ENCODE measurements at places on chromosomes 3 and 15.

- DNase-seq, result no peak
Observed at GRCh38 chr3:136645915-136646314, 106.3 kb downstream of the STAG1 start.

DNA sequence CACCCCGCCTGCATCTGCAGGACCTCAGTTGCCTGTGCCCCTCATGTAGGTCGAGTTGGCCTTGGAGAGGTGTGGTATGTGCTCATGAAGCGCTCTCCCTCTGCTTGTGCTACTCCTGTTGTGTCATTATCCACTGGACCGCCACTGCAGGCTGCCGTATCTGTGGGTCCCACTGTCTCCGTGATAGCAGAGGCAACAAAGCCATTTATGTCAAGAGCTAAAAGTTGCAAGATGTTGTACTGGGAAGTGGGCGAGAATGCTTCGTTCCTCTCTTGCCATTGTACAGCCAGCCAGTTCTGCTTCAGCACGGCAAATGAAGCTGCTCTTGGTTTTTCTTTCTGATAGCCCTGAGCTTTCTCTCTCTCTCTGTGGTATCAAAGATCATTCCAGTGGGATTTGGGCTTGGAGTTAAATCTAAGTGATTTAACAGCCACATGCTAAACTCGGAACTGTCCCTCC is 89.0 kb downstream of the TMEM212 start:
- DNase-seq, result no peak

DNA sequence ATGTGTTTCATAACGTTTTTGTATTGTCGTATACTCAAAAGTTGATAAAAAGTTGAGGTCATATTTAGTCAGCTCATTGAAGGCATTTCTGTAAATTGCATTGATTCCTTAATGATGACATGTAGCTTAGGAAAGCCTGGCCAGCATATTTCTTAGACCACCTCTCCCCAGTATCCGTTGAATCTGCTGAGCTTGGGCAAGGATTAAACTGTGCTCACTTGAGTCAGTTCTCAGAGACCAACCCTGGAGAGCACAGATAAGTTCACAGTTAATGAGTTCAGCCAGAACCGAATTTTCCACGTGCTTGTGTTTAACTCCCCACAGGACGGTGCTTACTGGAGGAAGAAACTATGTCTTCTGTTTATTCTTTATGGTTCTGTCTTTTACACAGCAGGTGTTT is 132.7 kb downstream of the SLC25A26 start:
- DNase-seq, result no peak

DNA sequence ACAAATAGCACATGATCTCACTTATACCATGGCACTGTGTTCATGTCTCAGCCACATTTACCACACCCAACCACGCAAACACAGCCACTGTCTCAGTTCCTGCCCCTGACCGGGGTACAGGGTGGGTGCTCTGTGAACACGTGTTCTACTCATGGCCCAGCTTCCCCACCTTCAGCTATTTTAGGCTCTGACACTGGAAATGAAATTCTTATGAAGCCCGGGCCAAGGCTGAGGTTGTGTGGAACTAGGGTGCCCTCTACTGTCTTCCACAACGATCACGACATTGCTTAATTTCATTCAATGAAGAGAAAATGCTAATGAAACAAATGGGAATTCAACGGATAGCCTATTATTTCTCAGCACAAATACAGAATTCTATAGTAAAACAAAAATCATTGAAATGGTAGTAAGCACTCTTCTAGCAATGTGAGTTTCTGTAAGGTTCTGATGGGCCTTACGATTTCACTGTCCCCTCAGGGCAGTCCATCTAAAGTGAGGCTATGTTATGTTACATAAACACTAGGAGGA is 2.1 kb upstream of the GABRA5 start:
- DNase-seq, result no peak

GRCh38 chr3:164004205-164004604 is 1074.1 kb downstream of the SI start:
- no peak for DNase-seq

DNA sequence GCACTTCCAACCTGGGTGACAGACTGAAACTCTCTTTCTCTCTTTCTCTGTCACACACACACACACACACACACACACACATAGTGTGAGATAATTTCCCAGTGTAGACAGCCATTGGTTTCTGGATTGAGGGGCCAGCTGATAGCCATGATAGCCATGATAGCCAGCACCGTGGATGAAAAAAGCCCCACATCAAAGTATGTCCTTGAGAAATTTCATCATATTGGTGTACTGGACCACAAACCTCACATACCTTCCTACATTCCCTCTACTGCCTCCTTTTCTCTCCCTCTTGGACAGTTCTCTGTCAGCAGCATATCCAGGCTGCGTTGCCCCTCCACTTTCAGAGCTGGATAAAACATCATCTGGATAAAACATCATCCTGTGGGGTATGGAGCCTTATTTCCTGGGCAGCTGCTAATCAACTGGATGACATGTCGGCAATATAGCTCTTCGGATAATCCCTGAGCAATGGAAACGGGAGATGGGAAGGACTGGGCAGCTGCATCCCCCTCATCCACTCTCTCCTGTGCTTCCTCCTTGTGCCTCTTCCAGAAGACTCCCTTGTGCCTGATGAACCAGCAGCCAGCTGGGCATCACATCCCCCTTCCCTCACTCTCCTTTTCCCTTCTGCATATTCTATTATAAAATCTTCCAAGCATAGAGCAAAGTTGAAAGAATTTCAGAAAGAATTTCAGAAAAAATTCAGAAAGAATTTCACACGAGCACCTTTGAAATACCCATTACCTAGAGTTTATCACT is 39.3 kb downstream of the GRK7 start:
- no peak for DNase-seq

GRCh38 chr3:140424211-140424610 is 253.7 kb upstream of the TRIM42 start:
- DNase-seq, result no peak

- no peak for DNase-seq
Observed at GRCh38 chr15:92719021-92719420, 63.4 kb upstream of the FAM174B start.

GRCh38 chr15:84926491-84927230 is 42.2 kb downstream of the SLC28A1 start:
- DNase-seq, result no peak

- DNase-seq, result no peak
Observed at GRCh38 chr15:67409175-67409574, 111.8 kb upstream of the C15orf61 start.

DNA sequence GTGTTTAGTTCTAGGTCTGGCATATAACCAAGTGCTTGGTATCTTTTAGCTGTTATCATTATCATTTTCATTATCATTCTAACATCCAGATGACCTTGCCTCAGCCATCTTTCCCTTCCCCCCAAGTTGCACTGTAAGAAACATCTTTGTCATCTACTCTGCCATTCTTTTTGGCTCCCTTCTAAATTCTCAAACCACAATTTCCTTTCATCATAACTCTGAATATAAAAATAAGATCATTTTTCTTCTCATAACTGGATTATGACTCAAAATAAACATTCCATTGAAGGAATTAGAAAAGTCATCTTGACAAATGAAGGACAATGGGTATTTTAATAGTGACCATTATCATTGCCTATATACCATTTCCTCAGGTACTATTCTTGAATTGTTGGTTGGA is 786.2 kb downstream of the AGBL1 start:
- DNase-seq, result no peak

GRCh38 chr15:40274350-40275274 is 8.3 kb downstream of the ANKRD63 start:
- peak; percentile 86 for DNase-seq

GRCh38 chr3:32850226-32850625 is 32.4 kb downstream of the TRIM71 start:
- DNase-seq, result no peak

- DNase-seq, result no peak
Observed at GRCh38 chr3:134956844-134957243, 161.8 kb downstream of the EPHB1 start.

GRCh38 chr3:160163229-160163878 is 61.9 kb upstream of the C3orf80 start:
- DNase-seq, result peak; percentile 40

- DNase-seq, result peak; percentile 28
Observed at GRCh38 chr3:47578691-47579632, at the start of gene CSPG5. TSS of gene CSPG5 (minus strand) at chr3:47578865. CDS start at chr3:47578693, 172 bp downstream.

- no peak for DNase-seq
Observed at GRCh38 chr3:154122552-154122911, 1.3 kb downstream of the ARHGEF26 start.

DNA sequence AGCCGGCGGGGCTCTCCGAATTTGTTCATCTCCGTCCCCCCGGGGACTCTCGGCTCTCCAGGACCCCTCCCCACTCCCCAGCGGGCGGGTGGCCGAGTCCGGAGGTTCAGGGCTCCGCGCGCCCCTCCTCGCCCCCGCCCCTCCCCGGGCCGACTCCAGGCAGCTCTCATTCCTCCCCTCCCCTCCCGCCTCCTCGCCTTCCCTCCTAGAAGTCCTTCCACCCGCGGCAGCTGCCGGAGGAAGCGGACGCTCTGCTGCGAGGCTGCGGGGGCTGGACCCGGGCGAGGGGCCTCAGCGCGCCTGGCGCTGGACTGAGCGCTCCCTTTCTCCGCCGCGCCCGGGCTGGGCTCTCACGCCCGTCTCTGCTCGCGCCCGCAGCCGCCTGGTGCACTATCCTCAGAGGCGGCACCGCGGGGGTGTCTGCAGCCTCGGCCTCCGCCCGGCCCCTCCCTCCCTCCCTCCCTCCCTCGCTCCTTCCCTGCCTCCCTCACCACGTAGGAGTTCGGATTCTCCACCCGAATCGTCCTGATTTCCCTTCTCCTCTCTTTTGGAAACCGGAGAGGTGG is at the start of gene ROBO2:
ROBO2 (plus strand) TSS at position 494 of the 566 bp plus-strand sequence. CDS start 687 bp downstream, outside the sequence.
- DNase-seq, result no peak

DNA sequence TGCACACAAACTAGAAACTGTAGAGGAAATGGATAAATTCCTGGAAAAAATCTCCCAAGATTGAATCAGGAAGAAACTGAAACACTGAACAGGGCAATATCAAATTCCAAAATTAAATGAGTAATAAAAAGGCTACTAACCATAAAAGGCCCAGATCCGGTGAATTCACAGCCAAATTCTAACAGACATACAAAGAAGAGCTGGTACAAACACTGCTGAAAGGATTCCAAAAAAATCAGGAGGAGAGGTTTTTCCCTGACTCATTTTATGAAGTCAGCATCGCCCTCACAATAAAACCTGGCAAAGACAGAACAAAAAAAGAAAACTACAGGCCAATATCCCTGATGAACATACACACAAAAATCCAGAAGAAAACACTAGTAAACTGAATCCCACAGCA is 462.4 kb upstream of the THBS1 start:
- no peak for DNase-seq

- no peak for DNase-seq
Observed at GRCh38 chr3:96869316-96869715, 54.9 kb downstream of the EPHA6 start.

DNA sequence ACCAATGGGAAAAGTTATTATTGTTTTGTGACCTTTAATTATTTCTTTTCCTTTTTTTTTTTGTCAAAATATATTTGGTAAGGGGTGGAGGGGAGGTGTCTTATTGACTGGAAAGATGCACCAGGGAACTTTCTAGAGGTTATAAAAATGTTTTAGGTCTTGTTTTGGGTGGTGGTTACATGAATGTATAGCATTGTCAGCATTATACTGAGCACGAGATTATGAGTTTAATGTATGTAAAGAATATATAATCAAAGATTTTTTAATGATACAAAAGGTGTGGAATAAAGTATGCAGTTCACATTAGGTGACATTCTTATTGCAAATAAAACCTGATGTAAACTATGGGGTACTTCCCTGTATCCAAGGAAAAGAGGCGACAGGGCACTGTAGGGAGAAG is 23.0 kb upstream of the MAP3K13 start:
- no peak for DNase-seq

GRCh38 chr15:90557186-90558084 is 27.7 kb downstream of the CRTC3 start:
- peak; percentile 35 for DNase-seq

DNA sequence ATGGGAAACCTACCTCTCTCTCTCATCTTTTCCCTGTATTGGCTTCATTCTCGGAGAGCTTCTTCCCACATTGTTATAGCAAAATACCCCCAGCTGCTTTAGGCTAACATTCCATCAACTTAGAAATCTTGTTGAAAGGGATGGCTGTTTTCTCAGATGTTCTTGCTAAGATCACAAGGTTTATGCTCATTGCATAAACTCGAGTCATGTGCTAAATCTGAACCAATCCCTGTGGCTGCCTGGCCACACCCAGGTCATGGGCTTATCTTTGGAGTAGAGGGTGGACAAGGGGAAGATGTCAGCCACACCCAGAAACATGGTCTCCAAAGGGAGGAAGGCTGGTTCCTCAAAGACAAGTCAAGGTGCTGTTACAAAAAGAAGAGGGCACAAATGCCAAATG is 150.6 kb upstream of the UMPS start:
- DNase-seq, result no peak

DNA sequence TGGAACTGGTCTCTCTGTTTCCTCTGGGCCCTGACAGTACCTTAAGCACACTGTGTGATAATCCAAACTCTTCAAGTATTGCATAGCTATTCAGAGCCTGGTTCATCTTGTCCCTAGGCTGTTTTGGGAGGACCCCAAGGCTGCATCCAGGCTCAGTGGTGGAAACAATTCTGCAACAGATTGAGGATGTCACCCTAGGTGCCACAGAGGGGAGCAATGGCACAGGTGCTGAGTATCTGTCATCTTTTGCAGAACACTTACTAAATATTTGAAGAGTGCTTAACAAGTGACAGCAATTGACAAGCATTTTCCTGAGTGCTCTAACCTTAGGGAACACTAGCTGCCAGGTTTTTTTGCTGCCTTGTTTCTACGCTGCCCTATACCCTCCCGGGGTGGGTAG is 27.8 kb downstream of the STARD5 start:
- no peak for DNase-seq

DNA sequence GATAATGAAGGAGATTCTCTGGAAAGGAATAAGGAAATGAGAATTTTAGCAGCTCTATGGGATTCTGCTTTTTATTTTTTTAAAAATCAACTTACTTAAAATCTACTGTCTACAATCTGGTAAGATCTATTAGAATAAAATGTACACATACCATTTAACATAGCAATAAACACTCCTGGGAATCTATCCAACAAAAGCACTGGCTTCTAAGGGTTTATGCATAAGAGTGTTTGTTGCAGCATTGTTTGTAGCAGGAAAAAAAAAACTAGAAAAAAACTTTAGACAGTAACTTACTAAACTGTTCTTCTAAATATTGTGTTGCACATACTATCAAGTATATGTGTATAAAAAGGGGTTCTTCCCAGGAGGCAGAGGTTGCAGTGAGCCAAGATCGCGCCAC is 15.7 kb upstream of the RBP1 start:
- DNase-seq, result no peak

- no peak for DNase-seq
Observed at GRCh38 chr3:42066516-42067181, 24.5 kb upstream of the TRAK1 start.

GRCh38 chr3:24521420-24522145 is 26.9 kb upstream of the THRB start:
- no peak for DNase-seq

- DNase-seq, result no peak
Observed at GRCh38 chr3:94965867-94966475, 903.1 kb downstream of the NSUN3 start.

DNA sequence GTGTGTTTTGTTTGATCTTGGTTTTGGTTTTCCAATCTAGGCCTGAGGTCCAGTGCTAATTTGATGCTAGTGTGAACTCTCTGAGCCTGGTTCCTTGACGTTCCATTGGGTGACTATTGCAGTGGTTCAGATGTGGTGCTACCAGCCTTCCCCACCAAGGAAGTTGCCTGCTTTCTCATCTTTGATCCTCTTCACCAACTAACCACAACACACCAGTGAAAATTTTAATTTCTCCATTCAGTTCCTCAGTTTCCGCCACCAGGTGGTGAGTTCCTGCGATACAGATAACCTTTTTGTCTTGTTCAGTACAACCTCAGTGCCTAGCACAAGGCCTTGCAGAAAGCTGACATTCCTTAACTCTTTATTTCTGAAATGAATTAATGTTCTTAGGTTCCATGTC is 337.4 kb upstream of the TPRG1 start:
- DNase-seq, result peak; percentile 41
